Posterior vena cava (tissue), 2 donors: ENCODE measurements at places on chromosomes 4 and X. TPM values are rescaled to one million over a fixed set of nuclear protein-coding genes. Genes with fewer than 3 reads are reported as not detected.

- peak; percentile 99 for DNase-seq
Measured at GRCh38 chr4:189940178-189941004, at the start of gene FRG1. FRG1 (plus strand) TSS chr4:189940872; CDS start chr4:189941010, 138 bp downstream.

DNA sequence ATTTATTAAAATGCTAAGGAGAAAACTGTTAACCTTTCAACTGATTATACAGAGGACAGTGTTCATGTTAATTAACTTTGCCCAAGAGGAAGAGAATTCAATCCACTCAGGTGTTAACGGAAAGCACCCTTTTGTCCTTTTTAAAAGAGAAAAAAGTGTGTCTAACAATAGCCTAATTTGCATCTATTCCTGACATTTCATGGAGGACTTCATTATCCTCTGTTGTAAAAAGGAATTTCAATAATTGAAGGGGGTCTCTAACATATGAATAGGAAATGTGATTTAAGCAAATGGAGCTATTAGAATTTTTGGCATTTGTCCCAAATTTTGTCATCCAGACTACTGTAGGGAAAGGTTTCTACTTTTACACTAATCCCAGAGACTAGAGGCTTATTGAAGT, 44.6 kb upstream of the GC start:
- DNase-seq = no peak

- DNase-seq = no peak
Measured at GRCh38 chr4:136183513-136183912, 1348.8 kb downstream of the PCDH18 start.

GRCh38 chr4:148095346-148095923, 346.8 kb downstream of the NR3C2 start:
- no peak for DNase-seq

DNA sequence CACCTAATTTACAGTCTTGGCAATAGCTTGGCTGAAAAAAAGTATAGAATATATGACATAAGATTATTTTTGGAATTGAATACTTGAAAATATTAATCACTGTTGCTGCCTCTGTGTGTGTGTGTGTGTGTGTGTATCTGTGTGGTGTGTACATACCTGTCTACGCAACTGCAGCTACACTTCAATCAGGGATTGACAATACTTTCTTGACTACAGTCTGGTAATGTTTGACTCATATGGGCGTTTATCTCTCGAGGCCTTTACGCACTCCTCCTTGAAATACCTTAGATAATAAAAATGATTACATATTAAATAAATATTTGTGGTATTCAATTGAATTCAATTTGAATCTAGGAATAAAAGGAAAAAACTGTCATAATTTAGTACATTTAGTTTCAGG, 565.2 kb downstream of the PCDH18 start:
- DNase-seq = no peak

- no peak for DNase-seq
Measured at GRCh38 chr4:8859550-8860095, 12.0 kb downstream of the HMX1 start.

GRCh38 chrX:103918050-103918449, 44.4 kb upstream of the TMSB15B start:
- DNase-seq = peak; percentile 77

GRCh38 chrX:119512146-119512800, 44.0 kb downstream of the SLC25A5 start:
- DNase-seq = no peak

- no peak for DNase-seq
Measured at GRCh38 chr4:114019276-114019968, 40.0 kb upstream of the ARSJ start.

- DNase-seq = peak; percentile 48
Measured at GRCh38 chr4:7423391-7423790, 11.3 kb downstream of the PSAPL1 start.

- DNase-seq = no peak
Measured at GRCh38 chrX:15973299-15973698, 118.7 kb upstream of the AP1S2 start.

DNA sequence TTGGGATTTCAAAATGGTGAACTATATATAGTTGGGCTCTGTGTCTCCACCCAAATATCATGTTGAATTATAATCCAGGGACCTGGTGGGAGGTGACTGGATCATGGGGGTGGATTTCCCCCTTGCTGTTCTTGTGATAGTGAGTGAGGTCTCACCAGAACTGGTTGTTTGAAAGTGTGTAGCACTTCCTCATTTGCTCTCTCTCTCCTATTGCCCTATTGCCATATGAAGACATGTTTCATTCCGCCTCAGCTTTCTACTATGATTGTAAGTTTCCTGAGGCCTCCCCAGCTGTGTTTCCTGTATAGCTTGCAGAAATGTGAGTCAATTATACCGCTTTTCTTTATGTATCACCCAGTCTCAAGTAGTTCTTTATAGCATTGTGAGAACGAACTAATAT, 545.6 kb downstream of the TRAM1L1 start:
- no peak for DNase-seq

DNA sequence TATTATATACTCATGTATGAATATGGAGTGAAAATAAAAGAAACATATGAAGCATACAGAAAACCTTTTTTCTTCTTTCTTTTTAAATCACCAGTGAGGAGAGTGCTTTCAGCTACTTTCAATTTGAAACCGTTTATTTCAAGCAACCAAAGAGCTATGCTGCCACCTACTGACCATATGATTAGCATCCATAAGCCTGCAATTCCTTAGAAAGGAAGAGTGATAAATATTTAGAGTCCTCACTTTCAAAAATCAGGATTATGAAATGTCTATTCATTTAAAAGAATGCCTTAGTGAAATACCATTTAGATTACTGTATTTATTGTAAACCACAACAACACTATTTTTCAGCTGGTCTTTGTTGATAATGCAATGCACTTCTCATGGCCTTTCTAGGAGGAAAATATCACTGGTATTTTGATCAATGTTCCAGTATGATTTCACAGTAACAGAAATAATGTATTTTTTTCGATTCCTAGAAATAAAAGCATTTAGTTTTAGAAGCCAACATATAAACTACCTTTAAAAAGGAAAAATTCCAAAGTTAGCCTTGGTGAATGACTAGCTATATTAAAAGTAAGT, 667.6 kb downstream of the PCDH18 start:
- DNase-seq = no peak

DNA sequence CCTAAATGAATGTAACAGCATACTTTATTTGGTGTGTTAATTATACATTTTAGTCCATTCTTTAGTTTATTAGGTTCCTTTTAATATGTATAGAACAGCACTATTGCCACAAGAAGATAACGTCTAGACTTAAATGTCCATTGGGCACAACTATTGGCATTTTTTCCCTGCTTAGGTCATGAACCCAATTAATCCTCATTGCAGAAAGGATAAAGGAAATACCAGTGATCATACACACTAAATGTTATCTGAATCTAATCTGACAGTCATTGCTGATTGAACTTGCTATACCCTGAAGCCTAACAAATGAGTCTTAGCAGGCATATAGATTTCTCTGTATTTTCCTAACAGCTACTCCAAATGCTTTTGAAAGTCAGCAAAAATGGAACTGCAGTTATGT, 2250.0 kb upstream of the AGA start:
- no peak for DNase-seq

DNA sequence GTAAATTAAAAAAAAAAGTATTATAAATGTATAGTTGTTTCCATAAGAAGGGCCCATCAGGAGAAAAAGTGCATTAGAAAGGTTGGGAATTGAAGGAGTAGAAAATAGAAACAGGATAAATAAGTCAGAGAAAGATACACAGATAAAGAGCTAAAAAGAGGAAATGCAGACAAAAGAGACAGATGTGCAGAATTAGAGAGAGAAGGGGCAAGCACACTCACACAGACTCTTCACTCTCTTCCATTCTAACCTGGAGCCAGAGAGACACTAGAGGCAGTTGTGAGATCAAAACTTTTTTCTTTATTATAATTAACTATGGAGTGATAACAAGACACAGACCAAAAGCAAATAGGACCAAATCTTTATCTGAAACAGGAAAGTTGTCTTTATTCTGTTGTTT, 134.1 kb downstream of the CEP135 start:
- no peak for DNase-seq

DNA sequence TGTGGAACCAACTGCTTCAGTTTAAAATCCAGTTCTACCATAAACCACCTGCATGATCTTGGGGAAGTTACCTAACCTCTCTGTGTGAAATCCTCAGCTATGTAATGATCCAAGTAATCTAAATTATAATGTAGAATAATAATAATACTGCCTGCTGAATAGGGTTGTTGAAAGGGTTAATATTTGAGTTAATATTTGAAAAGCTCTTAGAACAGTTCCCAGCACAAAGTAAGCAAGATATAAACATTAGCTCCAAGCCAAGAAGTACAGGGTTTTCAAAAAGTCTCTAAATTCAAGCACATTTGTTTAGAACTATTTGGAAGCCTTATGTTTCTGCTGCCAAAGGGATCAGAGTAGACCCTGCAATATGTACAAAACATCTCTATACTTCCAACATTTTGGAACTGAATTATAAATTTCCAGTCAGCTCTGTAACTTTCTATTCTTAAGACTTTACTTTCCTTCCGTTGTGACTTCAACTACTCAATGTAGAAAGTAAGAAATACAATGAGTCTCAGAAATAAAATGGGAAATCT, 76.7 kb upstream of the FAM9C start:
- no peak for DNase-seq

GRCh38 chr4:48543796-48544195, 53.7 kb downstream of the ZAR1 start:
- no peak for DNase-seq

DNA sequence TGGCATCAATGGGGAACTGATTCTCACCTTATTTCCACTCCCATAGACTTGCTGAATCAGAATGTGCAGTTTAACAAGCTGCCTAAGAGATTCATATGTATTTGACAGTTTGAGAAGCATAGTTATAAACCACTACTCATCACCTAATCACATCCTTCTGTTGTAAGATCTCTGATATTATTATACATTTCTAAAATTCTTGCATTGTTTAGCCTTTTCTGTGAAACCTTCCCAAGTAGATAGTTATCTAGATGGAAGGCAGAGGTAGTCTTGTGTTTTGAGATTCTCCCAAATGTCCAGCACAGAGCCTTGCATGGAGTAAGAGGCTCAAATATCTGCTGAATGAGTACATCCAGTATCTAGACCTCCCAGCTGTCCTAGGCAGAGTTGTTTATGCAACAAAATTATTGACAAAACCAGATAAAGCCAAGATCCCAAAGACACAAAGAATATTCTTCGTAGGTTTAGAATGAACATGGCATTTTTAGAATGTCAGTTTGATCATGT, 227.3 kb downstream of the KDR start:
- no peak for DNase-seq

GRCh38 chrX:134963041-134963440, 27.8 kb upstream of the SMIM10 start:
- no peak for DNase-seq

GRCh38 chr4:153792618-153793247, 3.9 kb upstream of the SFRP2 start:
- no peak for DNase-seq

- DNase-seq = peak; percentile 92
Measured at GRCh38 chrX:1239681-1240142, 27.3 kb upstream of the CRLF2 start.

- DNase-seq = no peak
Measured at GRCh38 chrX:69919749-69920148, 130.0 kb downstream of the AWAT2 start.

DNA sequence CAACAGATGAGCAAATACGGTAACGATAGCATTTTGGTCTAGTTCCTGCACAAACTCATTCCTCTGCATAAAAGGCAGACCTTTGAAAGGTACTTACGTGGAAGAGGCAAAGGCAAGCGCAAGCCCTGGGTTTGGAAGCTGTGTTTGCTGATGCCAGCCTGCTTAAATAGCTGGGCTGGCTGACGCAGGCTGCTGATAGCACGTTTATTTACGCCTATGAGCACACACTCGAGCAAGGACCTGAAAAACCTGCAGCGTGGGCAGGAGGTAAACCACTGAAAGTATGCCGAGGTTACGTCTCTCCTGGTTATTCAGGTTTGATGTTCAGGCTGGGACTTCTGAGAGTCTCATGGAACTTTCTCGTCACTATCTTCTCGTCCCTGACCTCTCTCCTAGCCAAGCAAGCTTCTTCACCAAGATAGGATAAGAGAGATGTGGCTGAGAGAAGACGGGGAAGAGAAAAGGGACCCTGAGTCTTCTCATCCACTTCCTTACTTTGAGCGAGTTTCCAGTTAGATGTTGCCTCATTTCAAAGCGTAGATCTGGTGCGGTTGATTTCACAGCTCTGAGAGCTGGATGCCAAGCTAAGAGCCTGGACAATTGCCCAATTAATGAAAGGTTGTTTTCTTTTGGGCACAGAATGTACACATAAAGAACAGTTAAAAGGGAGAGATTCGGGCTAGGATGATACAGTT, at the start of gene HOPX:
TSS of gene HOPX (minus strand) at position 139 of the 695 bp plus-strand sequence. CDS start 23,480 bp downstream, outside the sequence.
- no peak for DNase-seq

GRCh38 chr4:10662937-10663336, 21.6 kb downstream of the CLNK start:
- no peak for DNase-seq

DNA sequence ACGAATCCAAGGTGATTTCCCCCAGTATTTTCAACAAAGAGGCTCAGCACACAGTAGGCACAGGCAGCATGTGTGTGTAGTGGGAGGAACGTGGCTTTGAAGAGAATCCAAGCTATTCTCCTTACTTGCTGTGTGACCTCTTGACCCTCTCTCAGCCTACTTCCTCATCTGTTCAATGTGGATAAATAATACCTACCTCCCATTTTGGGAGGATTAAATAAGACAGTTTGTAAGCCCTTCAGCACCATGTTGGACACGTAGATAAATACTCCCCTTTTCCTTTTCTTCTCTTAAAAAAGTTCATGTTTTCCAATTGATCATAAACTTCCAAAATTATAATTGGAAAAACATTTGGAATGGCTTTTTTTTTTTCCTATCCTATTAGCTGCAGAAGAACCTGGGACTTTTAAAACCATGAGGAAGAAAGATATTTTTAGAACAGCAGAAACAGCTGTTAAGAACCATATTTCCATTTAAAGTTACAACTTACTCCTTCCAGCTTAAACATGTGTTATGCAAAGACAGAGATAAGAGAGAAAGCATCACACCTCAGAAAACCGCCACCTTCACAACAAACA, 56.1 kb upstream of the TMEM131L start:
- no peak for DNase-seq

- no peak for DNase-seq
Measured at GRCh38 chr4:127403471-127404084, 229.2 kb upstream of the INTU start.

ZNF157 gene
- total RNA-seq = 0.14 TPM

FAT4 gene
- total RNA-seq = 24.1 TPM

SPIN2A gene
- total RNA-seq = 1.4 TPM

YIPF7 gene
- total RNA-seq = not detected

KIF4A gene
- total RNA-seq = 0.37 TPM

RHOH gene
- 3.2 TPM for total RNA-seq

SPP1 gene
- total RNA-seq = 179 TPM

PLP1 gene
- 3.6 TPM for total RNA-seq

GDPD2 gene
- not detected for total RNA-seq

ASMT gene
- total RNA-seq = 0.33 TPM

HEPH gene
- total RNA-seq = 22.2 TPM

DMRTC1 gene
- total RNA-seq = not detected

COL4A5 gene
- 20.5 TPM for total RNA-seq

C4orf33 gene
- total RNA-seq = 7.1 TPM
